ENCODE measurements at places on chromosomes 4 and X. TPM values are rescaled to one million over a fixed set of nuclear protein-coding genes. Genes with fewer than 3 reads are reported as not detected.

Gene HS6ST2
- total RNA-seq = 3.1 TPM

GRCh38 chr4:110949542-110949941 lies 326.7 kb upstream of the PITX2 start:
- no peaks in the 10 kb centered on the region for H3K4me1 ChIP-seq
- no peak overlapping the region for H3K4me3 ChIP-seq
- no peak overlapping the region for H3K27ac ChIP-seq
- DNase-seq = no peak
- no peaks in the 10 kb centered on the region for H3K27me3 ChIP-seq

Gene DLG3
- 49.6 TPM for total RNA-seq

- H3K36me3 ChIP-seq = no peaks in the 10 kb centered on the region
- DNase-seq = no peak
- no peaks in the 10 kb centered on the region for H3K27me3 ChIP-seq
- H3K4me1 ChIP-seq = peaks cover 27% of the 10 kb centered on the region
These were observed 557 bp upstream of the USP38 start for GRCh38 chr4:143184217-143184502.

- H3K4me1 ChIP-seq = peaks cover 26% of the 10 kb centered on the region
- no peaks in the 10 kb centered on the region for H3K27me3 ChIP-seq
- peak overlapping the region; percentile 84 for H3K27ac ChIP-seq
- no peak overlapping the region for H3K4me3 ChIP-seq
These were observed 21.7 kb downstream of the GAB1 start for GRCh38 chr4:143358419-143358818.

GRCh38 chr4:3871881-3872833 lies 106.0 kb downstream of the ADRA2C start:
- peak overlapping the region; percentile 10 for H3K4me3 ChIP-seq
- no peaks in the 10 kb centered on the region for H3K27me3 ChIP-seq
- H3K36me3 ChIP-seq = no peaks in the 10 kb centered on the region
- no peaks in the 10 kb centered on the region for H3K4me1 ChIP-seq

- H3K27me3 ChIP-seq = no peaks in the 10 kb centered on the region
- H3K4me1 ChIP-seq = no peaks in the 10 kb centered on the region
- DNase-seq = no peak
- H3K27ac ChIP-seq = no peak overlapping the region
These were observed 18.9 kb upstream of the FBXW7 start for GRCh38 chr4:152554742-152555141.

DNA sequence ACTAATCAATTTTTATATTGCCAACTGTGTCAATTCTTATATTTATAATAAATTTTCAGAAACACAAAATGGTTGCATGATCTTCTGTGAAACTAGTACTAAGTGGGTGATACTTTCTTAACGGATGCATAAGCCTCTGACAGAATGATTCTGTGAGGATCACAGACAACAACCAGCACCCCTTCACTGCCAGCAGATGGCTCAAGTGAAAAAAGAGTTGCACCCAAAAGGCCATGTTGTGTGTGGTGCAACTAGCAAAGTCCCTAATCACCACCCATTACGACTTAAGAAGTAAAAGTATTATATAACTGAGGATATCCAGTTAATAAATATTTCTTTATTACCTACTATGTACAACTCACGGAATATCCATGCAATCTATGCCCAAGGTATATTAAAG lies 334.0 kb downstream of the PCDH19 start:
- H3K36me3 ChIP-seq = no peaks in the 10 kb centered on the region
- peaks cover 4% of the 10 kb centered on the region for H3K27me3 ChIP-seq
- H3K27ac ChIP-seq = no peak overlapping the region
- H3K4me3 ChIP-seq = no peak overlapping the region

DNA sequence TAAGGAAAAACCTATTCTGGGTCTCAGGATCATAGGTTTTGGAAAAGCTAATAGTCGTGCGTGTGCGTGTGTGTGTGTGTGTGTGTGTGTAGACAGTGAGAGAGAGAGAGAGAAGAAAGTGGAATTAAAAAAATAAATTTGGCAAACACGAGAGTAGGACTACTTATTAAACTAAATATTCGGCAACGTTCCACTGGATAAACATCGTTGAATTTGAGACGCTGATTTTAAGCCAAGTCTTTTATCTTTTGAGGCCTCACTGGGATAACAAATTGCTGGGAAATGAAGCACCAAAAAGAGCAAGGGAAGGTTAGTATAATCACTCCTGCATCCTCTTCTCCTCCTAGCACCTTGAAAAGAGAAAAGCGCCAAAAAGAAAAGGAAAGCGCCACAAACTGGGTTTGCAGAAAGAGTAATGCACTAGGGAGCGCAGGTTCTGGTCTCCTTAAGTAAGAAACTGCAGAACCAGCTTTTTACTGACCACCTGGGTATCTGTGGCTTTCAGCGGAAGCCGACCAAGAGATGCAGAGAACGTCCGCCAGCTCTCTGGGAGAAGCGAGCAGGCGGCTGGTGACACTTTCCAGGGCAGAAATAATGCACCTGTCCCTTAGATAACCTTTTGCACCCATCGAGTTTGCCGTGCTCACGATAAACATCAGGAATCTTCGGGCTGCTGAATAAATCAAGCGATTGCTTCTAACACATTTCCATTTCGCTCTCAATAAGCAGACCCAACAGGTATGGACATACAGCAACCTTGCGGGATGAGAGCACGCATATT lies 3.4 kb downstream of the ATOH1 start:
- no peak overlapping the region for H3K27ac ChIP-seq
- DNase-seq = no peak
- H3K4me3 ChIP-seq = no peak overlapping the region
- peaks cover 9% of the 10 kb centered on the region for H3K4me1 ChIP-seq
- no peaks in the 10 kb centered on the region for H3K36me3 ChIP-seq
- H3K27me3 ChIP-seq = peaks cover 11% of the 10 kb centered on the region

DNA sequence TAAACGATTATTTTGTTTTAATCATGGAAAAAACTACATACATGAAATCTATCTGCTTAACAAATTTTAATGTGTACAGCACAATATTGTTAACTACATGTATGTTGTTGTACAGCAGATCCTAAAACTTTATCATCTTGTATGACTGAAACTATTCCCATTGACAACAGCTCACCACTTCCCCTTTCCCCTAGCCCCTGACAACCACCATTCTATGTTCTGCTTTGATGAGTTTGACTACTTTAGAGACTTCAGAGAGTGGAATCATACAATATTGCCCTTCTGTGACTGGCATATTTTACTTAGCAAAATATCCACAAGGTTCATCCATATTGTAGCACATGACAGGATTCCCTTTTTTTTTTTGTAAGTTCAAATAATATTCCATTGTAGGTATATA lies 185.9 kb downstream of the CFAP299 start:
- H3K4me3 ChIP-seq = no peak overlapping the region
- DNase-seq = no peak
- no peaks in the 10 kb centered on the region for H3K27me3 ChIP-seq
- no peaks in the 10 kb centered on the region for H3K4me1 ChIP-seq
- H3K27ac ChIP-seq = no peak overlapping the region
- H3K36me3 ChIP-seq = no peaks in the 10 kb centered on the region

DNA sequence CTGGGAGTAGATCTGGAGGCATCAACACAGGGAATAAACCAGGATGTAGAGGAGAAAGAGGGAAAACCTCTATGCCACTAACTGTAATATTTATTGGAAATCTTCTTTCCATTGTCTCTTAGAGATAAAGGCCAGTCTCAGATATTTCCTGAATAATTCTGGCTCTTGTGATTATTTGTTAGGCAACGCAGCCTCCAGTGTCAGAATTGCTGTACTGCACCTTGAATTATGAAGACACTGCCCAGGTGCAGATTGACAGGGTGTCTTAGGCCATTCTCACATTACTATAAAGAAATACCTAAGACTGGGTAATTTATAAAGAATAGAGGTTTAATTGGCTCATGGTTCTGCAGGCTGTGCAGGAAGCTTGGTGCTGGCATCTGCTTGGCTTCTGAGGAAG lies 100.7 kb upstream of the ZDHHC15 start:
- H3K4me3 ChIP-seq = no peak overlapping the region
- no peaks in the 10 kb centered on the region for H3K27me3 ChIP-seq
- no peaks in the 10 kb centered on the region for H3K4me1 ChIP-seq
- no peaks in the 10 kb centered on the region for H3K36me3 ChIP-seq
- no peak for DNase-seq

GRCh38 chr4:47690611-47691010 lies 147.3 kb downstream of the CORIN start:
- no peak overlapping the region for H3K4me3 ChIP-seq
- H3K27ac ChIP-seq = no peak overlapping the region
- no peaks in the 10 kb centered on the region for H3K36me3 ChIP-seq

- no peaks in the 10 kb centered on the region for H3K4me1 ChIP-seq
- H3K4me3 ChIP-seq = no peak overlapping the region
- H3K27ac ChIP-seq = no peak overlapping the region
- no peaks in the 10 kb centered on the region for H3K27me3 ChIP-seq
- no peaks in the 10 kb centered on the region for H3K36me3 ChIP-seq
- DNase-seq = no peak
These were observed 116.2 kb upstream of the KIT start for GRCh38 chr4:54541426-54542118.

DNA sequence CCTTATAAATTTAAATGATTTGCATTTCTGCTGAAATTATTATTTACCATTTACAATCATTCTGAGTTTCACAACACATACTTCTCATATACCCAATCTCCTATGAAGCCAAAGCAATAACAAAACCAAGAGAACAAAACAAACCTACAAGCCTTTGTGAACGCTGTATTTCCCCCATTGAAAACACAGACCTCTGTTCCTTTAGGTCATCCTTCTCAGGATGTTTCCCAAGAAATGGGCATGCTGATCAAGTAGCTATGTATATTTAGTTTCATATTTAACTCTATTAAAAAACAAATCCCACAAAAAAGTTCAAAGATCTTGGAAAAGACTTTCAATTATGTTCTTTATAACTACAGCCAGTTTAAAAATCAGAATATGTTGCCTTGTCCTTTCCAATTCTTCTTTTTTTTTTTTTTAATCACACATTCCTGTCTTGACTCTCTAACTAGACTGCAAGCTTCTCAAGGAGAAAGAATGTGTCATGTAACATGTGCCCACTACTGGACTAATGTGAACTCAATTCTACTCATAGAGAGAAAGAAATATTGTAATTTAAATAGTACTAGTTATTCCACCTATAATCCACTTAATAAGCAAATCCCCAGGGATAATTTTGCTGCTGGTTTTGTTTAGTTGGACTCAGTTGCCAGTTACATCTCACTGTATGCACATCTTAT lies 84.3 kb upstream of the PRSS48 start:
- H3K4me3 ChIP-seq = no peak overlapping the region
- H3K36me3 ChIP-seq = no peaks in the 10 kb centered on the region
- no peaks in the 10 kb centered on the region for H3K27me3 ChIP-seq
- no peaks in the 10 kb centered on the region for H3K4me1 ChIP-seq

Gene RASSF6
- total RNA-seq = 3.1 TPM

Gene NDP
- not detected for total RNA-seq

Gene KIF4A
- 0.09 TPM for total RNA-seq

GRCh38 chr4:3261411-3262207 lies 12.7 kb downstream of the MSANTD1 start:
- no peaks in the 10 kb centered on the region for H3K4me1 ChIP-seq
- H3K27me3 ChIP-seq = no peaks in the 10 kb centered on the region
- H3K4me3 ChIP-seq = no peak overlapping the region

DNA sequence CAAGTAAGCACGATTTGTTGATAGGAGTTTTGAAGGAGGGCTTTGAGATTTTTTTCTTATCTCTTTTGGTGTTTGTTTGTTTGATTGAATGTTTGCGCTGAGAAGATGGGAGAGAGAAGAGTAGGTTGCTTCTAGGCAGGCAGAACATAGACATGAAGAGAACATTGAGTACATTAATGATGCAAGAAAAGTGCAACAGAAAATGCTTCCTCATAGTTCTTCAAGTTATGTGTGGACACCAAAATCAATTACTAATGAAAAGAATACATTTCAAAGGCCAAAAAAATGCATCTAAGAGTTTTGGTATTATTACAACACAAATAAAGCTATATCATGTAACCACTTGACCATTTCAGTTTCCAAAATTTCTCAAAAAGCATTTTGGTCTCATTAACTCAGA lies 191.0 kb upstream of the PPARGC1A start:
- H3K27ac ChIP-seq = no peak overlapping the region
- no peaks in the 10 kb centered on the region for H3K4me1 ChIP-seq
- no peaks in the 10 kb centered on the region for H3K27me3 ChIP-seq
- no peaks in the 10 kb centered on the region for H3K36me3 ChIP-seq
- no peak overlapping the region for H3K4me3 ChIP-seq

DNA sequence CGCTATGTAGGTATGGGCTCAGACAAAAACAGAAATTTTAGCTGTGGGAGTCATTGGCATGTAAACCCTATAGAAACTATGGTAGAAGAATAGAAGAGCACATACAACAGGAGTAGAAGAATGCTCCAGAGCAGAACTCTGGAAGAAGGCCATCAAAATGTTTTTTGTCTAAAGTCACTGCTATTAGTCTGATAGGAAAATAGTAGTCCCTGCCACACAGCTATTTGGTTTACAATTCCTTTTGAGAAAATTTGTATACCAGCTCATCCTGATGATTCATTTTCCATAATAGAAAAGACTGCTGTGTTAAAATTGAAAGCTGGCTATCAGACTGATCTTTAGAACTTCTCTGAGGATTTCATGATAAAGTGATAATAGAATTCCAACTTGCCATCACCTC lies 32.8 kb upstream of the ADAD1 start:
- H3K27me3 ChIP-seq = no peaks in the 10 kb centered on the region
- H3K4me1 ChIP-seq = no peaks in the 10 kb centered on the region
- H3K36me3 ChIP-seq = no peaks in the 10 kb centered on the region
- H3K4me3 ChIP-seq = no peak overlapping the region
- no peak for DNase-seq

DNA sequence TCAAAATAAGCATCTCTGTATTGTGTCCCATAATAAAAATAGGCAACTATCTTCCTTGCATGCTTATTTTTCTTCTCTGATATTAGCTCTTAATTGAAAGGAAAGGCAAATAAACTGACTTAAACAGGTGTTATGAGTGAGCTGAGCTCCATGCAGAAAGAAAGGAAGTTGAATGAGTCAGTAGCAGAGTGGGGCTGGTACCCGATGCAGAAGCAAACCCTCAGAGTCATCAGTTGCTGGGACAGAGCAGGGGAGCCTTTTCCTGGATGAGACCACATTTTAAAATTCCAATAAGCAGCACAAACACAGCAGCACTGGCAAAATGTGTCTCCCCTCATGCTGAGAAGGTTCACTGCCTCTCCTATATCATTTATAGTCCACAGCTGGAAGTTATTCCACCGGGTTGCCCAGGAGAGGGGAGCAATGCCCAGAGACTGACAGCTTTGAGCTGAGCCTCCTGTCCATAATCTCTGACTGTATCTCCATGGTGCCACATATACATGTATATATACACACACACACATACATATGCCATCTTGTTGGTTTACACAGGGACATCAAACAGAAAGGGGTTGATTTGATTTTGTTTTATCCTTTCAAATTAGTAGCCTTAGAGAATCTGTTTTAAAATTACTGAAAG lies 274.3 kb upstream of the PPARGC1A start:
- H3K27me3 ChIP-seq = no peaks in the 10 kb centered on the region
- H3K4me1 ChIP-seq = no peaks in the 10 kb centered on the region
- H3K4me3 ChIP-seq = no peak overlapping the region
- no peaks in the 10 kb centered on the region for H3K36me3 ChIP-seq
- no peak for DNase-seq
